ENCODE measurements at places on chromosomes 2 and 18.

- no peak for DNase-seq
Observed at GRCh38 chr2:150339282-150339681, 148.2 kb downstream of the RND3 start.

- DNase-seq = no peak
Observed at GRCh38 chr2:179298666-179299065, 34.0 kb upstream of the SESTD1 start.

GRCh38 chr18:24986666-24987302 is 365.2 kb downstream of the ZNF521 start:
- no peak for DNase-seq

GRCh38 chr2:232457121-232458011 is 1.4 kb downstream of the ALPI start:
- DNase-seq = peak; percentile 76

DNA sequence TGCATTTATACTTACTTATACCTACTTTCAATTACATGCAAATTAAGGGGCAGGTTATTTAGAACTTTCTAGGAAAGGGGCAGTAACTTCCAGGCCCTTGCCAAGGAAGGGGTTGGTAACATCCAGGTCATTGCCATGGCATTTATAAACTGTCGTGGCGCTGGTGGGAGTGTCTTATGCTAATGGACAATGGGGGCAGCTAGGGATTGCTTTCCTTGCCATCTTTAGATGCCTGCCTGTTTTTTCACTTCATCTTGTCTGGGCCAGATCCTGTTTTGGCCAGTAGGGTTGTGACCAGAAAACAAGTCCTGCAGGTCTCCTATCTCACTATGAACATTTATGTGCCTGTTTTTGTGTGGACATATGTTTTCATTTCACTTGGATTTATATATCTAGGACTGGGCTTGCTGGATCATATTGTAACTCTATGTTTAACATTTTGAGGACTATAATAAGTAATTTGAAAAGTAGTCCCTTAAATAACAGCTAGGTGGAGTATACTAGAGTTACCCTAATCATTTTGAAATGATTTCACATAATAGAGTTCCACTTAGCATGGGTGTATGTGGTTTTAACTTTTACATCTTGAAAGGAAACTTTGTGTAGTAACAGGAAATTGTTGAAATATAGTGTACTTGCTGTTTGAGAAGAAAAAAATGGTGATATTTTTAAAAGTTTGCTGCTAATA is 56.1 kb downstream of the LCLAT1 start:
- DNase-seq = no peak

DNA sequence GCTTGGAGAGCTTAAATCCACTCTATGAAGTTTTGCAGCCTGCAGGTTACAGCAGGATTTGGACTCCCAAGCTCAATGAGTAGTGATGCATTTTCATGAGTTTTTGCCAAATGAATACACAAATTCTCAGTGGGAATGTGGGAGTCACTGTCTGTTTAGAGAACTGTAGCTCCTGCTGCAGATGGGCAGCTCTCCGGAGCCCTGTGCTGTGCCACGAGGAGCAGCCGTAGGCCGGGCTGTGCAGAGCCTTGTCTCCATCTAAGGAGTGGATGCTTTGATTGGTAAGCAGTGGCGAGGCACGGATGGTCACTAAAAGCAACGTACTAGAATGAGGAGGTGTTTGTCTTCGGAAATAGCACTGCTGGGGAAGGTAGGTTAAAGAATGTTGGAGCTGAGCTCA is 96.0 kb upstream of the NFATC1 start:
- DNase-seq = no peak

DNA sequence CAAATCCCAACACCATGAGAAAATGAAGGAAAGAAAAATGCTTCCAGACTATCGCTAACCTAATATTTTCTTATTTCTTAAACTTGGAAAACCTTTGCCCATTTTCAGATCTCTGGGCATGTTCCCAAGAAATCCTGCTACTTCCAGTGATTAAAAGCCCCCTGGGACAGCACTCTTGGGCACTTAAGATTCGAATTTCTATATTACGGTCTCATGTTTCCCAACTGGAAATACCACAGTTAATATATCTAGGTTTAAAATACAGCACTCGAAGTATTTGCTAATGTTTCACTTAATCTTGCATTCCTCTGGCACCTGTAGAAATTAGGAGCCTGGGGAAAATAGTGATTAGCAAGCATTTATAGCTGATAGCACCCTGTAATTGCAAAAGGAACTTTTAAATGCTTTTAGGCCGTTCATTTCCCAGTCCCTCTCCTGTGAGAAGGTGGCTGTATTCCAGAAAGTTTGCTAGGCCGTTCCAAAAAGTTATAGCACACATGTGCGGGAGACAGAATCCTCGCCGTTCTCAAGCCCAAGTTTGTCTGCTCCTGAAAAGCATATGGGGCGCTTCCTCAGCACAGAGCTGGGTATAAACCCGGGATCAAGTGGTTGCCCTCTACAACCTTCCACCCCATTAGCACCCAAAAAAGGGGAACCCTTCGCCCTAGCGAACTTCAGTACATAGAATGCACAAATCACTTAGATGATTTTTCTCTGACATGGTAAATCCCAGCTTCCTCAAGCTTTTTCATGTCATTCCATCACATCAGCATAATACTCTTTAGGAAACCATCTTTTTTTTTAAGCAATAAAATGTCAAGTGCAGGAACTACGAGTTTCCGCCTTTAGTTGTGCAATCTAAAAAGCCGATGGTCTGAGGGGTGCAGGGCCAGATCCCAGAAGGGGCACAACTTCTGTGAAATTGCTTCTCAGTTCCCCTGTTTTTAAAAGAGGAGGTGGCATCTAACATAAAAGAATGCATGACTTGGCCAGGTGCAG is 60.6 kb downstream of the DIPK1C start:
- no peak for DNase-seq

GRCh38 chr18:63971320-63972001 is 1.6 kb downstream of the SERPINB8 start:
- no peak for DNase-seq

GRCh38 chr2:23924589-23925359 is 2.1 kb downstream of the ATAD2B start:
- no peak for DNase-seq

GRCh38 chr2:11726384-11726783 is 20.0 kb upstream of the LPIN1 start:
- DNase-seq = no peak

DNA sequence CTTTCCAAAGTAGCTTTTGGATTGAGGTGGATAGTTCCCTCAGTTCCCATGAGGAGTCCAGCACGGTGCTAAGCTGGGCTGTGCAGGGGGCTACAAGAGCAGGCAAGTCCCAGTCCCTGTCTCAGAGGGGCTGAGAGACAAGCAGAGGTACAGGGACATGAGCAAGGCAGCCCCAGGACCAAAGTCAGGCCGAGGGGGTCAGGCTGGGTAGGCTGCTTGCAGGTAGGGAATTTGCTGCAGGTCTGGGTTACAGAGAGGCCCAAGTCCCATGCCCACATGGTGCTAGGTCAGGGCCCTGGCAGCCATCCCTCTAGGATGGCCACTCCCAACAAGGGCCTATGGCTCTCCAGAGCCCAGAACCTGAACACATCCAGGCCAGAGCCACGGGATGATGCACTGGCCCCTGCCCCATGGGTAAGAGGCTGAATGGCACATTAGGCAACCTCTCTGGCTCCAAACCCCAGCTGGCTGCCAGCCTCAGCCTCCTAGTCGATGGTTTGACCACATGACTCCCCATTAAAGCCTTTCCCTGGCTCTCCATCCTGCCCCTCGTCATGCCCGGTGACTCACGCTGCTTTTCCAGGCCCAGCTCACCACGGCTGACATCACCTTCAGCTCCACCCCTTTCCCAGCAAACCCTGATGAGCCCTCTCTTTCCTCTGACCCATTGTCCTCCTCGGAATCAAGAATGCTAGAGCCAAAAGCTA is 83.7 kb downstream of the SDC1 start:
- peak; percentile 77 for DNase-seq

- peak; percentile 64 for DNase-seq
Observed at GRCh38 chr2:239253701-239254436, 147.0 kb downstream of the HDAC4 start.

DNA sequence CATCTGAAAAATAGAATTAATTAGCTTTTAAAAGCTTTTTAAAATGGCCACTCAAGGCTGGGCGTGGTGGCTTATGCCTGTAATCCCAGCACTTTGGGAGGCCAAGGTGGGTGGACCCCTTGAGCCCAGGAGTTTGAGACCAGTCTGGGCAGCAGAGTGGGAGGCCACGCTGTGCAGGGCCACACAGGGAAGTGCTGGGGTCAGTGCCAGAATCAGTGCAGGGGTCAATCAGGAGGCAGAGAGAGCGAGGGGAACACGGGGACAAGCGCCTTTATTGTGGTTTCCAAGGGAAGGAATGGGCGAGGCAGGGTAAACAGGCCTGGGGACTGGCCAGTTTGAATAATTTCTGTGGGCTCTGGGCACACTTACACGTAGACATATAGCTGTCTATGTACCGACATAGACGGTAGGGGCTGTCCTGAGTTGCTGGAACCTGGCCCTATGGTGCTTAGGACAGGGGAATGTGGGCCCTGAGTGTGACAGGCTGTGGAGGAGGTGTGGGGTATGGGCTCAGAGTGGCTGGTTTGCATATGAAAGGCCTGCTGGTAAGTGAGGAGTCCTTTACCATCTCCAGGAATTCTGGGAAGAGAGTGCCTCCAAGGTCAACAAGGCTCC is 42.9 kb downstream of the DYSF start:
- DNase-seq = no peak

GRCh38 chr2:224796695-224797305 is 80.6 kb upstream of the CCDC195 start:
- DNase-seq = no peak

GRCh38 chr18:50877545-50878265 is 1.2 kb upstream of the ME2 start:
- no peak for DNase-seq

DNA sequence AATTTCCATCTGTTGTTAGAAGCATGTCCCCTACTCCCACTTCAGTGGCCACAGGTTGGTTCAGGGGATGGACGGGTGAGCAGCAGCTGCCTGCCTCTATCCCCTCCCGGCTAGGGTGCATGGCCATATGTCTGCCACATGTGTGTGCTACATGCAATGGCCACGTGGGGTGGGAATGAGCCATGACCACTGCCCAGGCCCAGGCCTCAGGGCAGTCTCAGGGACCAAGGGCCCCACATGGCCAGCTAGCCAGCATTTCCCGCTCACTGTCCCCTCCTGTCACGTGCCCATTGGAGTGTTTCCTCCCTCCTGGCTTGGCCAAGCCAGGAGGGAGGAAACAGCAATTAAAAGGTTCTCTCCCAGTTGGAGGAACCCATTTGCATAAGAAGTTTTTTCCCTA is 117.1 kb downstream of the KCNS3 start:
- DNase-seq = no peak

DNA sequence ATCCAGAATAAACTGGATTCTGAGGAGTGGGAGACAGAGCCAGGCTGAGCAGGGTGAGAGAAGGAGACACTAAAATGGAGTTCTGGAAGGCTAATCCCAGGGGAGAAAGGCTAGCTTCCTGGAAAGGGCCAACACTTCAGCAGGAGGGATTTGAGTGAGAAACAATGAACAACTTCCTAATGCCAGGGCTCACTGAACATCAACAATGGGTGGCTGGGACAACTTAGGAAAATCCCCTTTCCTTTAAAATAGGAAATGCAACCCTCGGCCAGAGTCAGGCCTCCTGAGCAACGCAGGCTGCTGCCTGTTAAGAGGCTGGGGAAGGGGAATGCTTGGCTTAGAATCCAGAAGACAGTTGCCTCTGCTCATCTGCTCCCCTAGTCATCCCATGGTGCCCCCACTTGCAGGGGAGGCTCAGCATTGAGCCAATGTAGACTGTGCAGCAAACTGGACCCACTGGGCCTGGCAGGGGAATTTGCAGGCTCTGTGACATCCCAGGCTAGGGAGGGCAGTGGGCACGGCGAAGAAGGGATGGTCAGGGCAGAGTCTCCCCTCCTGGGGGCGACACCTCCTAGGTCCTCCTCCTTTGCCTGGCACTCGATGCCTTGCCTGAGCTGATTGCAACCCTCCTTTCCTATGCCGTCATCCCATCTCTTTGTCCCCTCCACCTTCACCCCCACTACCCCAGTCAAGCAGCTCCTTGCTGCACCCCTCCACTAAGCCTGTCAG is 182.5 kb downstream of the TNS1 start:
- no peak for DNase-seq

DNA sequence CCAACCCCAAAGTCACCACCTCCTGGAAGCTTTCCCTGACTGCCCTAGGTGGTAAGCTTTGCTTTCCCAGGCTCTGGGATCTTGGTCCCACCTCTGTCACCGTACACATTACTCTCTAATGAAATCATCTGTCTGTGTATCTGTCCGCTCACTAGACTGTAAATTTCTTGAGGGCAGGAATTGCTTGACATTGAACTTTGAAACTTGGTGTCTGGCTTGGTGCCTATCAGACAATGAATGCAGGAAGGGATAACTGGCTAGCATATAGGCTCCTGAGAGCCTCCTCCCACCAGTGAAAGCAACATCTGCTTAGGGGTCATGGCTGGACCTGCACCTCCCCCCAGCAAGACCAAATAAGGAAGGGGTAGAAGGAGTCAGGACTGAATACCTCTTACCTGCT is 155.7 kb downstream of the TNS1 start:
- DNase-seq = no peak

DNA sequence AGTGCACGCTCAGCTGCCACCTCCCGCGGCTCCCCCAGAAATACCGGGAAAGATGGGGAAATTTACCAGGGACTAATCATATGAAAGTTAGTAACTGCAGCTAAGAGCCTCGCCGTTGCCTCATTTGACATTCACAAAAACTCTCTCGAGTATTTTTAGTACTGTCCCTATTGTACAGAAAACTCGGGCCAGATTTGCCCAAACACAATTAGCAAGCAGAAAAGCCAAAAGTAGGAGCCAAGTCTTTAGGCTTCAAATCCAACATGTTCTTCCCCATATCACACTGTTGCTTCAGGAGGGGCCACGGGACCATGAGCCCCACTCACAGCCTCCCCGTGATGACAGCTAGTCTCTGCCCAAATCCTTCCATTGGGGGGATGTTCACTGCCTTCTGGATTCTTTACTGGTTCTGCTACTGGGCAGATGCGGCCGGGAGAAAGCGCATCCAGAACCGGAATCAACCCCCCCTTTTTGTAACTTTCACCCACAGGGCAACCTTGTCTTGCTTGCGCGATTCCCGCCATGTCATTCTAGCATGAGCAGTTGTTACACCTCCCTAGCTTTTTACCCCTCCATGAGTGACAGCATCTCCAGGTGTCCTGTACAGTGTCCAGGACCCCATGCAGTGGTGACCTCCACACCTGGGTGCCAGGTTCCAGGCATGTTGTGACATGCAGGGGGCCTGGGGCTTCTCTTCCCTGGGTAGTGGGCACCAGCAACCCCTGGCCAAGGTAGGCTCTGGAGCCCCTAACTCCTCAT is 35.2 kb downstream of the CENPO start:
- peak; percentile 69 for DNase-seq

DNA sequence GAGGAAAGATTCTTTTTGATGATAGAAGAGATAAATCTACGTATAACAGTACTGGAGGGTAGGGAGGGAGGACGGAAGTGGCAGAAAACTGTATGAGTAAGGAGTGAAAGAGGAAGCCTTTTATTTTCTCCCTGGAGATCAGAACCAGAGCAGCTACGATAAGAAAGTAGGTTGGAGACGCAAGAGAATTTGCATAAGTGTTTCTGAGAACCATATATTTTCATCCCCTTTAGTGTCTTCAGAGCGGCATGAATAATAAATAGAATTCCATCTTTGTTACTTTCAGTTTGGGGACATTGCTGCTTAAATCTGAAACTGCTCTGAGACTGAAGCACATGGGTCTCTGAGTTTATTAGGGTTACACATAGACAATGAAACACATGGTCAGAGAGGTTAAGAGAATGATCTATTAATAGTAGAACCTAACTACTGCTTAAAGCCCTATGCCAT is 230.2 kb upstream of the TNP1 start:
- no peak for DNase-seq

Data from suprapubic skin (tissue), 4 donors.